ENCODE measurements at places on chromosomes 7 and 10. TPM values are rescaled to one million over a fixed set of nuclear protein-coding genes. Genes with fewer than 3 reads are reported as not detected.

DNA sequence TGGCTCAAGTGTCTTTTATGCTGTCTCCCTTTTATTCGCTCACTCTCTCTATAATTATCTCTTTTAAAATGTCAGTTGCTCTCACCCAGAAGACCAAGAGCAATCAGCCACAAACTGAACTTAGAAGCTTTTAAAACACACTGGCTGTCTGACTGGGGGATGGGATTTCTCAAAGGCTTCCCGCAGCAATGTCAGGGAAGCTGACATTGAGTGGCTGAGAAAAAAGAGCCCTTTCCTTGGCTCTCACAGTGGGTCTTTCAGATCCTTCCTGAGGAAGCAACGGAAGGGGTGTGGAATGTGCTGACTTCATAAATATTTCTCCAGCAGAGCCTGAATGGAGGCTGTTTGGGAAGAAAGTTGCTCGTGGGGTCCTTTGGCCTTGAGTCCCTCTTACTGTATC is 445.7 kb upstream of the C7orf33 start:
- no peak for DNase-seq

Gene SLC39A12
- total RNA-seq, result not detected

Gene TMEM26
- 0.15 TPM for total RNA-seq

- DNase-seq, result peak; percentile 57
Measured at GRCh38 chr10:91051829-91052228, 130.9 kb upstream of the ANKRD1 start.

- no peak for DNase-seq
Measured at GRCh38 chr7:153529100-153529499, 523.1 kb upstream of the DPP6 start.

Gene BTBD16
- total RNA-seq, result not detected

GRCh38 chr7:122884186-122884585 is 2.1 kb downstream of the CADPS2 start:
- DNase-seq, result no peak

Gene DGKB
- 0.54 TPM for total RNA-seq

Gene LZTS2
- 47.4 TPM for total RNA-seq

- no peak for DNase-seq
Measured at GRCh38 chr10:15516256-15517085, 145.4 kb upstream of the FAM171A1 start.

Gene NPY
- total RNA-seq, result not detected

DNA sequence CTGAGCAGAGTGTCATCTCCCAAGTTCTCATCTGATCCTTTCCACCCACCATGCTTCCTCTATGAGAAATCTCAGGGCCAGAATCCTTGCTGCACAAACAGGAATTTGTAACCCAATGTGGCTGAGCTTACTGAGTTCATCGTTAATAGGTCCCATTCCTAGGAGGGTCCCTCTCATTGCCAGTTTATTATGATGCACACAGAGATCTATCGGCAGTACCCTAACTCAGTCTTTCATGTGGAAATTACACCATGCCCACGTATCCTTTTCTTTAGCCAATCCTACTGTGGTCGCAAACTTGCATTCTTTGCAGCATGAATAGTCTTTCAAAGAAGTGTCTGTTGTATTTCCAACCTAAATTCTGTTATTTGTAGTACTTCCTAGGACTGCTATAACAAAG is 12.1 kb downstream of the TMEM236 start:
- no peak for DNase-seq

DNA sequence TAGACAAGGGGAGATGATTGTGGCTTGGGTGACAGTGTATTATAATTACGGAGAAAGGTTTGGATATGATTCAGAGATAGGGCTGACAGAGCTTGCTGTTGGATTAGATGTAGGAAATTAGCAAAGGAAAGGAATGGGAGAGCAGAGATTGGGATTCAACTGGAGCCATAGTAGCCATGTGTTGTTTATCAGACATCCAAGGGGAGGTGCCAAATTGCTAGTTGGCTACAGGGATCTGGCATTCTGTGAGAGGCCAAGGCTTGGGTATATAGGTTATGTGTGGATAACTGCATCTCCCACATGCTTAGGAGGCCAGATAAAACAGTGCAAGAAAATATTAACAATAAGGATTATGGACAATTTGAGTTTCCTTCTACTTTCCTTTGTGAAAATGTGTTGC is 34.9 kb downstream of the CSGALNACT2 start:
- DNase-seq, result no peak

GRCh38 chr7:38257350-38257677 is 16.1 kb downstream of the TARP start:
- no peak for DNase-seq

GRCh38 chr10:116742367-116743265 is at the start of gene HSPA12A:
HSPA12A (minus strand) TSS chr10:116742566; CDS start chr10:116742469, 97 bp downstream.
- DNase-seq, result peak; percentile 92

Gene FGF8
- not detected for total RNA-seq

DNA sequence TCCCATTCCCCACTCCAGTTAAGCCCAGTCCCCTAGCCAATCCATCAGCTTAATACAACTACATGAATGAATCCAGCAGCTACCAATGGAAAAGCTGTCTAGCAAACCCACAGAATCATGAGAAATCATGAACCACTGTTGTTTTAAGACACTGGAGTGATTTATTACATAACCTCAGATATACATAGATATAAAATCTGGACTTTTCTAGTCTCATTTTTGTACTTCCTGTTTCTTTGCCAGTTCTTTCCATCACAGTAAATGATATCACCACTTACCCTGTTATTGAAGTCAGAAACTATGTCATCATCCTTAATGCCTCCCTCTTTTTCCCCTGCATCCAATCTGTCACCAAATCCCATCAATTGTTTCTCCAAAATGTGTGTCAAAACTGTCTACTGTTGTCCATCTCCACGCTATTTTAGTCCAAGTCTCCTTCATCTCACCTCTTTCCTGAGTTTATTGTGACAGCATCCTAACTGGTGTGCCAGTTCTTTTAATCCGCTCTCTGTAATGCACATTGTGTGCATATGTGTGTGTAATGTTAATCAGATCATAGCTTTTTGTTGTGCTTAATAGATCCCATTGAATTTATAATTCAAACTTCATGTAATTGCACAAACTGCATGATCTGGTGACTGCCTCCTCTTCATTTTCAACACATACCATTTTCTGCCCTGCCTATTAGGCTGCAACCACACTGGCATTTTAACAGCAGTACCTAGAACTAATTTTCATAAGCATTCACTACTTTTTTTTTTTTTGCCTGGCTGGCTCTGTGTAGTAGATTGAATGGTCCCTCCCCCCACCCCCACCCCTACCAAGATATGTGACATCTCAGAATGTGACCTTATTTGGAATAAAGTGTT is 56.0 kb downstream of the MKLN1 start:
- no peak for DNase-seq

Gene PTN
- total RNA-seq, result 27.0 TPM

DNA sequence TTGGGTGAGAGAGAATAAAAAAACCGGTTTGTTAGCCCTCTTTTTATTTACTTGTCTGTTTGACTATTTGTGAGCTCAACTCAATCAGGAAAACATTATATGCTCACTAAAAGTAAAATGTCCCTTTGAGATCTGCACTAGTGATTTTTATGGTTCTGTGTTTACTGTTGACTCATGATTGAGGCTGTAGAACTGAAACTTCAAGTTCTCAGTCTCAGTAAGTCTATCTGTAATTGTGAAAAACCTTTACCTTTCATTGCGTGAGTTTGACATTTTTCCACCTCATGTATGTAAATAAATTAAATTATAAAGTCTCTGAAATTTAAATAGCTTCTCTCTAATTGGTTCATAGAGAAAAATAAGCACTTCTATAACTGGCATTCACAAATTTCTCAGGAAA is 17.0 kb upstream of the CASD1 start:
- DNase-seq, result no peak

Gene SLC26A3
- total RNA-seq, result not detected

Gene FHIP2A
- total RNA-seq, result 30.2 TPM

Gene UCN3
- total RNA-seq, result not detected

Gene OR2A5
- not detected for total RNA-seq

GRCh38 chr10:70657041-70657440 is 15.3 kb upstream of the ADAMTS14 start:
- DNase-seq, result no peak

Gene CRYGN
- not detected for total RNA-seq

GRCh38 chr10:124224331-124225028 is 131.1 kb upstream of the CHST15 start:
- no peak for DNase-seq

- DNase-seq, result peak; percentile 41
Measured at GRCh38 chr10:36725581-36726520, 399.5 kb upstream of the ANKRD30A start.

Gene SLC26A5
- total RNA-seq, result not detected

Gene UCMA
- total RNA-seq, result not detected

GRCh38 chr7:43583424-43584194 is 701 bp downstream of the STK17A start:
- peak; percentile 93 for DNase-seq

GRCh38 chr7:18903695-18904094 is 213.7 kb downstream of the TWIST1 start:
- DNase-seq, result no peak

Gene OPN1SW
- total RNA-seq, result not detected

- no peak for DNase-seq
Measured at GRCh38 chr7:116426428-116427156, 72.9 kb upstream of the CAV2 start.

DNA sequence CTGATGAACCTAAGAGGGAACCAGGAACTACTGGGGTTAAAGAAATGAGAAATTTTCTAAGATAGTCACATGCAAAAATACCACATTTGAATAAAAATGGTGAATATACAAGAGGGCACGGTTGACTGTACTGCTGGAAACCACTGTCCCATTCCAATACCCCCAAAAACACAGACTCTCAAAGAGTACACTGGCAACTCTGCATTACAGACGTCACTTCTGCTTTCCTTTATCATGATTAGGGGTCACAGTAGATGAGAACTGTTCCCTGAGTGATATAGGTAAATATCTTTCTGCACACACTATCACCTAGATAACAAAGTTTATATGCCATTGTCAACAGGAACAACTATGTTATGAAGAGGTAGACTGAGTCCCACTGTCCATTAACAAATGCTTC is 69.5 kb downstream of the RAPGEF5 start:
- DNase-seq, result no peak

DNA sequence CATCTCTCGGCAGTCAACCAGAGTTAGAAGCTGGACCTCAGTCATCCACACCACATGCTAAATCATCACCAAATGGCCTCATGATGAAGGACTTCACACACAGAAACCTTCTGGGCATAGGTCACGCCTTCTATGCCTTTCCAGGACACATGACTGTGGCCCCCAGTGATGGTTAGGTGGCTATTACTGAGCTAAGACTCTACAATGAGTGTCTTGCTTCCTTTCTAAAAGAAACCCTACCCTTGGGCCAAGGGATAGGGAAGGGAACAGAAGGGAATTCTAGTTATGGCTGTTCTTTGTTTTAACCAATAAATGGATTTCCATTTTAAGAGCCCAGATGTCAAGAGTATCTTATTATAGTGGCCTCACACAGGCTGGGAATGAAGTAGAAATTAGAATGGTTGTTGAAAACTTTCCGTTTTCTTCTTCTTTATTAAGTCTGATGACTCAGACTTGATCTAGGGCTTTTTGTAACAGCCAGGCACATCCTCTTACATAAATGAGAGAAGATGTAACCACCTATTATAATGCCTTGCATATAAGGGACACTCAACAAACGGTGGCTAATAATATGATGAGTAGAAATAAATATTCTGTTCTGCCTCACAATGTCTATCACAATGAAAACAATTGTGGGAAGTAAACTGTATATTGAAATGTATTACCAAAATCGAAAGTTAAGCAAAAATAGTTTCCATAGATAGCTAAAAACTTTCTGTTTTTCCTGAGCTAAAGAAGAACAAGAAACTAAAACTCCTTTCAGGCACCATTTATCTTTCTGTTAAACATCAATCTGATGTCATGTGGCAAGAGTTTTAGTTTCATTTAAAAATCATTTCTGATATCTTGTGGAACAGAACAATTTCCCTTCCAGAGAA is 62.5 kb upstream of the TOMM7 start:
- DNase-seq, result no peak

DNA sequence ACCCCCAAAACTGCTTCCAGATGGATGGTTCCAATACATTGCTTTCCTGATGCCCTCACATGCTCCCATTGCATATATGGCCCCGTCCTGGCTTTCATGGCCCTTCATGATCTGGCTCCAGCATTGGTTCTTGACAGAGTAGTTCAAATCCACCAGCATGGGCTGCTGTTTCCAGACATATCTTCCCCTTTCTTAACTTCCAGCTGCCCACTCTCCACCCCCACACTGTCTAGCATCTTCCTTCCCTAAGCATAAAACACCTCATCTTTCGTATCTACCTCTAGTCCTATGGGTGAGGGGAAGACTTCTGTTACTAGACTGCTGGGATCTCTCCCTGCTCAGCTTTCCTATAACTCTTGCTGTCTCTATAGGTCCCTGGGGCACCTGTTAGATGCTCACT is 13.2 kb upstream of the GOLGA7B start:
- no peak for DNase-seq

Gene ADARB2
- total RNA-seq, result 0.53 TPM

Gene C10orf53
- not detected for total RNA-seq

DNA sequence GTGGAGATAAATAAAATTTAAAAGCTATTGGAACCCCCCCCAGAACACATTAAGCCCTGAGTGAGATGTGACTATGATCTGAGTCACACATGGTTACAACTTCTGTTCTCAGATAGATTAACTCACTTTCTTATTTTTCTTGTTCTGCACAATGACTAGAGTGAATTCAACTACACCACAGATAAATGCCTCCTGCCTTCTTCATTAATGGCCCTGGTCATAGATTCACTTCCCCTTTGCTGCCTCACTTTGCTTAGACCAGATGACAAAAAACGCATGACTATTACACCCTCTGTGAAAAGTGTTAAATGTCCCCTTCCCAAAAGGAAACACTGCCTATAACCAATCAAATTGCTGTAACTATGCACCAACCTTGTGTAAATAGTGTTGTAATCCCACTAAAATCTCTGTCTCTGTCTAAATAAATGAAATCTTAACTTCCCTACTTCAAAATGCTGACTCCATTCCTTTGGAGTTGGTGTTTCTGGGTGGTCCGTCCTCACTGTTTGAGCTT is 49.4 kb downstream of the AKR1D1 start:
- no peak for DNase-seq

Gene TAS2R41
- not detected for total RNA-seq

GRCh38 chr10:129042776-129043595 is 424.1 kb upstream of the MGMT start:
- DNase-seq, result no peak

GRCh38 chr7:53205006-53205405 is 169.6 kb downstream of the POM121L12 start:
- no peak for DNase-seq

Gene IGFBP1
- not detected for total RNA-seq

All from right cardiac atrium (tissue), 5 donors.